ENCODE measurements at places on chromosomes 6 and 20.

GRCh38 chr6:35490821-35491557 is 5.9 kb downstream of the TEAD3 start:
- peak overlapping the region; percentile 96 for H3K27ac ChIP-seq
- H3K4me1 ChIP-seq, result peaks cover 60% of the 10 kb centered on the region
- H3K27me3 ChIP-seq, result no peaks in the 10 kb centered on the region
- H3K36me3 ChIP-seq, result no peaks in the 10 kb centered on the region

DNA sequence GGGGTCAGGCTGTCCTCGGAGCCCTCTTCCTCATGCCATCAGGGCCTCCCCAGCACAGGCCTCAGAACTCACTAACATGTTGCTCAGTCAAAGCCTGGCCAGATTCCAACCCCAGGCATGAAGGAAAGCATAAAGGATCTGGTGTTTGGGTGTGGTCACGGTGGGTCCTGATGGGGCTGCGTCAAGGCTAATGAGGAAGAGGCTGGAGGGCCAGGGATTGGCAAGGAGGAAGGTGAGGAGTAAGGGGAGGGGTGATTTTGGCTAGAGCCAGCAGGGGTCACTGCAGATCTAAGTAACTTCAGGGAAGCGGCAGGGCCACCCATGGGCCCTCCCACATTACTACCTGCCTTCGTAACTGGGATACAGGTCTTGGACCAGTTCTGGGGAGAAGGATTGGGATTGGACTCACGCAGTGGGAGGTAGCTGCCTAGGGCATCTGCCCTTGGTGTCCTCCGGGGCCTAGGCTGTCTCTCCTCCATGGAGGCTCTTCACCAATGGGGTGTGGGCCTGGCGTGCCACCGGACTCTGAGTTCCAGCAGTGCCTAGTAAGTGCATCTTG is 36.2 kb upstream of the MRPS18A start:
- DNase-seq, result no peak
- H3K4me1 ChIP-seq, result peaks cover 17% of the 10 kb centered on the region
- no peaks in the 10 kb centered on the region for H3K36me3 ChIP-seq
- H3K27me3 ChIP-seq, result no peaks in the 10 kb centered on the region
- no peak overlapping the region for H3K4me3 ChIP-seq

DNA sequence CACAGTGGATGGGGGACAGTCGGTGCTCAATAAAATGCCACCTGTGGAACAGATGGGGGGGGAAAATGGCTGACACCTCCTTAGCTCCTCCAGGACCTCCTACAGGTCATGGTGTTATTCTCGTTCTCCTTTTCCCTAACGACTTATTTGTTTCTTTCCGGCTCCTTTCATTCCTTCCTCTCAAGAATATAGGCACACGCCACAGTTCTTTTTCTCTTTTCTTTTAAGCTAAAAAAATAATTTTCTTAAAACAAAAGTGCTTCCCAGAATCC is 1.4 kb upstream of the RNASET2 start:
- no peaks in the 10 kb centered on the region for H3K36me3 ChIP-seq
- DNase-seq, result no peak
- H3K4me1 ChIP-seq, result no peaks in the 10 kb centered on the region
- H3K4me3 ChIP-seq, result no peak overlapping the region
- H3K27me3 ChIP-seq, result no peaks in the 10 kb centered on the region
- no peak overlapping the region for H3K27ac ChIP-seq

- H3K4me3 ChIP-seq, result no peak overlapping the region
- no peaks in the 10 kb centered on the region for H3K27me3 ChIP-seq
- H3K36me3 ChIP-seq, result no peaks in the 10 kb centered on the region
- H3K27ac ChIP-seq, result no peak overlapping the region
Measured at GRCh38 chr6:144397141-144397540, 112.0 kb downstream of the UTRN start.

DNA sequence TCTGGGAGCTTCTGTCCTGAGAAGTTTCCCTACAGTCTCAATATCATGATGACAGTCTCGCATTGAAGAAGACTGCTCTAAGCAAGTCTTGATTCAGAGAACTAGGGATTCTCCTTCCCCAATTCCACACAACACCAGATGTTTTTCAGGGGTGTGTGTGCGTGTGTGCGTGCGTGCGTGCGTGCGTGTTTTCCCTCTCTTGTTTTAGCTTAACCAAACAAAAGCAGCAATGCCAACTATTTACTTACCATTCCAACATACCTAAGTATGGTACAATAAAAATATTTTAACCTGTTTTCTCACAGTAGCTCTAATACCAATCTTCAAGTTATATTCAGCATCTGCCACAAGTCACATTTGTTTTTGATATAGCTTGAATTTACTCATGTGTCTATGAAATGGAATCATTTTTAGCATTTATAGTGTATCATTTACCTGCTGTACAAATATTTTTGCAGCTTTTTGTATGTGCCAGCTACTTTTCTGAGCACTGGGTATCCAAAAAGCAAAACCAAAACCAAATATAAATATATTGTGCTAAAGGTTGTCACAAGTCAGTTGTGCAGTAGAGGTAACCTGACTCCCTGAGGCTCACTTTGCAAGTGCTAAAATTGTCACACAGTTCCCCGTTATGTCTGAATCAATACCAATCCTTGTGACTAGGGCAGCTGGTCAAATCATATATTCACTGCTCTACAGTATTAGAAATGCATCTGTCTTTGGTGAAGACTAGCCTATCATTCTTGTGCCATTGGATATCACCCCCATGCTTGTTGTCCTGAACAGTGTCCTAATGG is 21.7 kb upstream of the MYLIP start:
- H3K36me3 ChIP-seq, result no peaks in the 10 kb centered on the region
- H3K27me3 ChIP-seq, result no peaks in the 10 kb centered on the region
- no peak overlapping the region for H3K27ac ChIP-seq

DNA sequence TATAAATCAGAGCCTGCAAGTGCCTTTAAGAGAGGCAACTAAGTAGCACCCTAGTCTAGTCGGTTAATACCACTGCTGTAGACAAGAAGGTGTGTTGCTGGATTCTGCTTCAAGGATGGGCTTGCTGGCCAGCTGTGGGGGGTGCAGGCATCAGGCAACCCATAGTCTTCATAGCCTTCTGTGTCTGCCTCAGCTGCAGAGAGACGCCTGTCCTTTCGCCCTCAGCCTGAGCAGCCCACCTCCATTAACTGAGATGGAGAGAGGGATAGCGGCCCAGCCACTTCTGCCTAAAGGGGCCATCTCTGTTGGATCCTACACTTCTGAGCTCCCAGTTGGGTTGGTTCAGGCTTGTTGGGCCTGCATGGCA is 123.7 kb upstream of the MLIP start:
- no peaks in the 10 kb centered on the region for H3K36me3 ChIP-seq
- peaks cover 30% of the 10 kb centered on the region for H3K4me1 ChIP-seq
- H3K27ac ChIP-seq, result no peak overlapping the region
- DNase-seq, result no peak
- no peak overlapping the region for H3K4me3 ChIP-seq
